MG63 (cell line): ENCODE measurements at places on chromosomes 5 and 9. TPM values are rescaled to one million over a fixed set of nuclear protein-coding genes. Genes with fewer than 3 reads are reported as not detected.
A peak's percentile ranks its signal among the peaks of the same experiment; 100 is the strongest.

DNA sequence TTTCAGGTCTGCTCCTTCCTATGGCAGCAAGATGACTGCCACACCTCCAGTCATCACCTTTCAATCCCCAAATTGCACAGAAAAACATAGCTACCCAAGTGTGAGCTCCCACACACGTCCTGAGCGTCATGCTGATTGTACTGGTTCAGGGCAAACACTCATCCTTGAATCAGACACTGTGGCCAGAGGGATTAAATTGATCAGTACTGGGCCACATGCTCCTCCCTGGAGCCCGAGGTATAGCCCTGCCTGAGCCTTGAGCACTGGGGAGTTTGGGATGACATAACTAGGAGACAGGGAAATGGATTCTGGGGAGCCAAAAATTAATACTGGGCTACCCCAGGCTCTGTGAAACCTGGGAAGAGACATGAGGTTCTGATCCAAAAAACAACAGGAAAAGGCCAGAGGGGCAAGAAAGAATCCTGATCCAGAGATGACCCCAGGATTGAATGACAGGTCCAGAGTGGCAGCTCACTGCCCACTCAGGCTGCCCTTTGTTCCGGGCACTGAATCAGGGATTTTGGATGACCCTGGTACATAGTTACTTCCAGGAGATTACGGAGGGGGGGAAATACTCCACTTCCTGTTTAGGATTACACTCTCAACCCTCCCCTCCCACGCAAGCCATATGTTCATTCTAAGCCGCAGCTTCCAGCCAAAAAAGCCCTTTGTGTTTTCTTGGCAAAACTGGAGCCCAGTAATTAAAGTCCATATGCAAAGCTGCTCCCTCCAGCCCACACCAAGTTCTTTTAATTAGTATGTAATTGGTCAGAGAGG is 141.6 kb upstream of the SPRY4 start:
- DNase-seq = peak; percentile 79

GRCh38 chr5:121719255-121719654 is 132.4 kb upstream of the FTMT start:
- DNase-seq = no peak

DNA sequence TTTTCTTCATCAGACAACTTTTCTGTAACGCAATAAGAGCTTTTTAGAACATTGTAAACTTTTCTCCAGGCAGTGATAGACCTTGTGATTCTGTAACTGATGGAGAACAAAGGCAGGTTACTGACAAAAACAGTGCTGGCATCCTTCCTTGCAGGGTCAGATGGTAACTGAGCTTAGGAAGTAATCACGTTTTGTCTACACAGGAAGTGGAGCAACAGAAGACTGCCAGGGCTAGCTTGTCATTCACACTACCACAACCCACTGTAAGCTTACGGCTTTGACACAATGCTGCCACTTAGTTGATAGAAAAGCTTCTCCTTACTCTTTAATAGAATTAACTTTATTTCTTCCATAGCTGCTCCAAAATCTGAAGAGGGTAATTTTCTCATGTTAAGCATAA is 46.8 kb downstream of the FBN2 start:
- no peak for DNase-seq

- DNase-seq = no peak
These were observed 435.7 kb downstream of the NFIB start for GRCh38 chr9:13878241-13878711.

GRCh38 chr9:5146241-5146640 is 39.2 kb downstream of the INSL6 start:
- no peak for DNase-seq

KIF24 gene
- 1.7 and 1.8 TPM in 2 replicates for total RNA-seq

GRIN1 gene
- total RNA-seq = not detected in 2 replicates

DNA sequence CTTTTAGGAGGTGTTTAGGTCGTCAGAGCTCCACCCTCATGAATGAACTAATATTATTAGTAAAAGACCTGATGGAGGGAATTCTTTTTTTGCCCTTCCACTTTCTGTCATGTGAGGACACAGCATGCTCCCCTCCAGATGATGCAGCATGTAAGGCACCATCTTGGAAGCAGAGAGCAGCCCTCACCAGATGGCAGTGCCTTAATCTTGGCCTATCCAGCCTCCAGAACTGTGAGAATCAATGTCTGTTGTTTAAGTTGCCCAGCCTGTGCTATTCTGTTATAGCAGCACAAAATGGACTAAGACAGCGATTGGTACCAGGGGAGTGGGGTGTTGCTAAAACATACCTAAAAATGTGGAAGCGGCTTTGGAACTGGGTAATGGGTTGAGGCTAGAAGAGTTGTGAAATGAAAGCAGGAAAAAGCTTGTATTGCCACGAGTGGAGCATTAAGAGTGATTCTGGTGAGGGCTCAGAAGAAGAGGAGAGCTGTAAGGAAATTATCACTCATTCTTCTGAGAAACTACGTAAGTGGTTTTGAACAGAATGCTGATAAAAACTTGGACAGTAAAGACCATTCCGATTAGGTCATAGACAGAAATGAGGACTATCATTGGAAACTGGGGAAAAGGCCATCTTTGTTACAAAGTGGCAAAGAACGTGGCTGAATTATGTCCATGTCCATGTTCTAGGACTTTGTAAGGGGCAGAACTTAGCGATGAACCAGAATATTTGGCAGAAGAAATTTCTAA is 28.6 kb downstream of the PTPDC1 start:
- no peak for DNase-seq

- DNase-seq = no peak
These were observed 254.1 kb downstream of the FSTL4 start for GRCh38 chr5:133358271-133358670.

DNA sequence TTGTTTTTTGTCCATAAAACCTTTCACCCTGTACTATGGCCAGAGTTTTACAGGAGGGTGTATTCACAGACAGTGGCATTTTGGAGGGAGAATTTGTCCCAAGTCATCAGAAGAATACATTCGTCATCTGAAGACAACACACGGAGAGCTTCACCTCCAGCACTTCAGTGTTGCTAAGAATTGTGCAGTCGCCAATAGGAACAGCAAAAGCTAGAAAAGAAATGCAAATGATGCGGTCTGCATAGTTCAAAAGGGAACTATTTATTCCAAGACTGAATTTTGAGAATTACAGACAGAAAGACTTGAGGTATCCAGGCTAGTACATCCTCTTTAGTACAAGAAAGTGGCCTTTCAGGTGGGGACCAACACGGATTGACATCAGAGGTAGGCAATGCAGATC is 399.2 kb upstream of the KIF2A start:
- no peak for DNase-seq

GABRB2 gene
- not detected in 2 replicates for total RNA-seq

DNA sequence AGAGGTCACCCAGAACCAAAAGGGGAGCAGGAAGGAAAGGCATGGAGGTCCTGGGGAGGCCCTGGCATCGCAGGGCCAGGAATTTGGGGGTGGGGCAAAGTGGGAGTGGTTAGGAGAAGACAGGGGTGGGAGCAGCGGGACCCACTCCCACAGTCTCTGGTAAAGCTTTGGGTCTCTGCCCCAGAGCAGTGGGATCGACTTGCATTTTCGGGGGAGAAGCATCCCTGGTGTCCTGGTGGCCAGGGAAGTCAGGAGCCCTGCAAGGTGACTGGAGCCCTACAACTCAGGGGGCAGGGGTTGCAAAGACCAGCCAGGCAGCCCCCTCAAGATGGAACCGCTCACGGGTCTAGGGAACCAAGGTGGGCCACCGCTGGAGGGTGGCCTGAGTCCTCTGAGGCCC is 22.4 kb upstream of the GTF3C5 start:
- DNase-seq = no peak

SMIM33 gene
- not detected in 2 replicates for total RNA-seq

KLHL3 gene
- 0.82 TPM in 1 of 2 replicates, not detected in the other for total RNA-seq

GRCh38 chr9:36759976-36760375 is 187.3 kb downstream of the MELK start:
- no peak for DNase-seq

DNA sequence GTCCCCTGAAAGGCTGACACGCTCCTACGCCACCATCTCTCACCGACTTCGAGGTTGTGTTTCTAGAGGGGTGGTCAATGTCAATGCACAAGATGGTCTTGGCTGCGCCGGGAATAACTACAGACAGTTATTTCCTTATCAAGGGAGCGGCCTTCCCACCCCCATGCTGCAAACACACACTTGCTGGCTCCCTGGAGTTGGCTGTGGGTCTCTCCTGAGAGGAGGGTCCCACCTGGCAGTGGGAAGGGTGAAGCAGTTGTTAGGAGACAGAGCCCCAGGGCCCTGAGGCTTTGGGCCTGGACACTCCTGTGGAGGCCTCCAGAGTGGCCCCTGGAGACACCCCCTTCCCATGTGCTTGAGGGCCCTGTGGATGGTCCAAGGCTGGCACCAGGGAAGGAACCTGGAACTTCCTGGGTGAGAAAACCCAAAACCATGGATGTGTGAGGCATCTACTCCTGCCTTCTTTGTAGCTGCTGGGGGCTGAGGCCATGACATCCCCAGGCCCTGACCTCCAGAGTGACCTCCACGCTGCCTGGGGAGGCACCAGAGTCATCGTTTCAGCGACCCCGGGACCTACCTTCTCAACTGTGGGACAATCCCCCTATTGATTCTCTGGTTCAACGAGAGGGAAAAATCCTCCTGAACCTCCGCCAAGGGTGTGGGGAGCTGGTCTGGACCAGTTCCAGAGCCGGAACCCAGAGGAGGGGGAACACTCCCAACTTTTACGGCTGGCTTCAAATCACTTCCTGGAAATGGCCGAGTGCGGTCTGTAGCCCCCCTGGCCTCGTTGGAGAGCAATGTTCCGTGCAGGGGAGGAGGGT is 101.1 kb upstream of the COL5A1 start:
- DNase-seq = no peak

DNA sequence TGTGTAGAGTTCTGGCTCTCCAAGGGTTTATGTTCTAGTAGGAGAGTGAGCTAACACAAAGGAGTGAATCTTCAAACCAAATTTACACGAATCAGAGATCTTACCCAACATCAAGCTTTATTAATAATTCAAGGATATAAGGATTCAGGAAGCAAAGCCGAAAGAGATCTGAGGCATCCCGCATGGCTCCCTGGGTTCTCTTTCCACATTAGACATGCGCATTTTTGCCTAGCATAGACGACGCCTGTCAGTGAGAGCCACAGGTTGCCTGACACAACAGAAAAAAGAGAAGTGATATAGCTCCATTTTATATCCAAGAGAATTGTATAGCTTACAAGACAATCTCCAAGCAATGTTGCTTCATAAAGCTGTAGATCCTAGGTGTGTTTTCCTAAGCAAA is 52.6 kb downstream of the ESM1 start:
- DNase-seq = no peak

DNA sequence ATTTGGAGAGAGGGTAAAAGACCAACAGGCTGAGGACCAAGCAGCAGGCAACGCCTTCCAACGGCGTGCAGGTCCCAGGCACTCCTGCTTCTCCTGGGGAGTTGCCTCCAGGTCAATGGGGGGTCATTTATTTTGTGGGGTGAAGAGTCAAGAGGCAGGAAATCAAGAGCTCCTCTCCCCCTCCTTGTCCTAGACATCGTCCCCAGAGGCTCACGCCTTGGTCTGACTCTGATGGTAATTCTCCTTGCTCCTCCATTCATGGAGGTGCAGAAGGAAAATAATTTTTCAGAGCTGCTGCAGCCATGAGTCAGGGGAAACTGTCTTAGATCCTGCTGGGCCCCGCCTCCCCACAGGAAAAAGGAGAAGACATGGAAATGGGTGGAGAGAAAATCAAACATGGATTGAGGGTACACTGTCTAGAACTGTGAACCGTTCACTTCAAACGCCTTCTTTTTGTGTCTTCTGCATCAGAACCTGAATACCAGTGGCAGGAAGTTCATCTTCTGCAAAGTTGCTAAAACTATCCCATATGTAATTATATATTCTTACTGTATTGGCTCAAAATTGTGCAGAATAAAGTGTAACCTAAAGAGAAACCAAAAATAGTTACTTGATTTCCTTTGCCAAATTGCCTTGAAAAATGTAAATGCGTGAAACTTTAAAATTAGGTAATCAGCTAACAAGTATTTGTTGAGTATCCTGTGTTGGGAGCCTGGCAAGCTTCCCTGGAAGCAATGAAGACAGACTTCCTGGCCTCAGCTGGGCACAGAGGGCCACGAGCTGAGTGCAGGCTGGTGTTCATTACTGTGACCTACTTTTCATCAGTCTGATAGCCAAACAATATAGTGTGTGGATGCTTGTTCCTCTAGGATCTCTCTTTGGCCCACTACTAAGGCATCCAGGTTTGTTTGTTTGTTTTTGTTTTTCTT is 142.0 kb downstream of the CMYA5 start:
- DNase-seq = peak; percentile 43

DNA sequence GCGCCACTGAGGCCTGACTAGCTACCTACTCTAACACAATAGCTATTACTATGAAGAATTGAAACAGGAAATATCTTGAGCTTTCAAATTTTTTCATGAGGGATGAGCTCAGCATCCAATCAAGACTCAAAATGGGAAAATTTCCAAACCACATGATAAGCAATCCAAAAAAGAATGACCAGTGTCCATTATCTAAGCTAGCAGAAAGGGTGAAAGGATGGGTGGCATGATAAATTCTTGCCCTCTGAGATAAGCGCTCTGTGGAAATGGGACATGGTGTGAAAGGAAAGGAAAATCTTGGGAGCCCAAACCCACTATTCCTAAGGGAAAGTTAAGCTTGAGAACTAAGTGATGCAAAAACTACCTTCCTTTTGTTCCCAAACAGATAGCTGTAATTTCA is 170.2 kb upstream of the NREP start:
- DNase-seq = no peak
